K562 (cell line): ENCODE measurements at places on chromosomes 5 and 9. TPM values are rescaled to one million over a fixed set of nuclear protein-coding genes. Genes with fewer than 3 reads are reported as not detected.
A peak's percentile ranks its signal among the peaks of the same experiment; 100 is the strongest.

The OR1J2 gene
- total RNA-seq: not detected in 2 replicates

The APBA1 gene
- total RNA-seq: 0.02 TPM in 1 of 2 replicates, not detected in the other

The FAM221B gene
- total RNA-seq: not detected in 2 replicates

The PTPN3 gene
- 0.02 and 0.20 TPM in 2 replicates for total RNA-seq

The SPINK7 gene
- total RNA-seq: not detected in 2 replicates

The PPP2R2B gene
- not detected in 2 replicates for total RNA-seq

The SLC34A3 gene
- total RNA-seq: not detected in 2 replicates

The IFT74 gene
- total RNA-seq: 8.5 and 9.3 TPM in 2 replicates

The CCL21 gene
- 0.34 TPM in 1 of 2 replicates, not detected in the other for total RNA-seq

DNA sequence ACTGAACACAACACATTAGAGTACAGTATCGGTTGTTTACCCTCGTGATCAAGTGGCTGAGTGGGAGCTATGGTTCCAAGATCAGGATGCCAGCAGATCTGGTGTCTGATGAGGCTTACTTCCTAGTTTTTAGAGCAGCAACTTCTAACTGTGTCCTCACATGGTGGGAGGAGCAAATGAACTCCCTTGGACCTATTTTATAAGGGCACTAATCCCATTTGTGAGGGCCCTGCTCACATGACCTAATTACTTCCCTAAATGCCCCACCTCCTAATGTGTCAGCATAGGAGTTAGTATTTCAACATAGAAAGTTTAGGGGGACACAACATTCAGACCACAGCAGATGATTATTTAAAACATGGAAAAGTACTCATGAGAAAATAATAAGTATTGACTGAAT, 111.8 kb downstream of the GCNT1 start:
- no peak overlapping the region for H3K4me3 ChIP-seq
- H3K27me3 ChIP-seq: peaks cover 12% of the 10 kb centered on the region
- H3K36me3 ChIP-seq: no peaks in the 10 kb centered on the region
- H3K4me1 ChIP-seq: peaks cover 4% of the 10 kb centered on the region
- no peak overlapping the region for H3K27ac ChIP-seq

DNA sequence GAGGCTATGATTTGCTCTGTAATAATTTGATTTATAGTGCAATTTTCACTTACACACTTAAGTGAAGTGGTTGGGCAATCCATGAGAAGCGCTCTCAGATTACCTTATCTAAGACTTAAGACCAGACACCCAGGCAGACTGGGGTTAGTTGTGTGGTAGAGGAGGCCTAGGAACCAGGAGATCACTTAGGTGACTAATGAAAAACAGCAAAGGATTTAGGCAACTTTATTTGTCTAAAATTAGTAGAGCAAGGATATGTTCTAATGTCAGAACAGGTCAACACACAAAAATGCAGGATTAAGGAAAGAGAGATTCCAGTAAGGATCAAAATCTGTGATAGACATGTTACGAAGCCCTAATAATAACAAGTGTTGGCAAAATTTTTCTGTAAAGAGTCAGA, 913.8 kb downstream of the TLE1 start:
- no peak overlapping the region for H3K27ac ChIP-seq
- H3K36me3 ChIP-seq: no peaks in the 10 kb centered on the region
- no peaks in the 10 kb centered on the region for H3K4me1 ChIP-seq
- H3K4me3 ChIP-seq: no peak overlapping the region
- H3K27me3 ChIP-seq: no peaks in the 10 kb centered on the region

GRCh38 chr5:159478950-159479349, 148.7 kb upstream of the IL12B start:
- H3K27me3 ChIP-seq: no peaks in the 10 kb centered on the region
- no peak overlapping the region for H3K4me3 ChIP-seq

DNA sequence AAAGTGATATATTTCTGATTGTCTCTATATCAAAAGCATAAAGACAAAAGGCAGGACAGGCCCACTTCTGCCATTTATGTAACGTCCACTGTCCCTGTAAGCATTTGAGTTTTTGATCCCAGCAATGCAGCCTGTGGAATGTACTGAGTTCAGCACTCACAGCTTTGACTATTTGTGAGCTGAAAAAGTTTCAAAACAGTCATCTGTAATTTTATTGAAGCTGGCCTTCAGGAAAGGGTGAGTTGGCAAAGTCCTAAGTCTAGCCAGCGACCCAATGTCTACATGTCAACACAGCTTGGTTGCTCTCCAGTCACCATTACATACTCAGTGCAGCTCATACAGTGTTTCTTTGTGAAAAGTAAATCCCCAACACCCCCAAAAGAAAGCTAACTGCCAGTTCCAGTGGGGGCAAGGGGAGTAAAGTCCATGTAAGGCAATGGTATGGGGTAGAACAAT, 9.7 kb downstream of the LIFR start:
- no peaks in the 10 kb centered on the region for H3K27me3 ChIP-seq
- H3K36me3 ChIP-seq: no peaks in the 10 kb centered on the region
- DNase-seq: no peak
- no peak overlapping the region for H3K4me3 ChIP-seq
- H3K27ac ChIP-seq: no peak overlapping the region

GRCh38 chr9:112404508-112404932, 24.6 kb downstream of the HSDL2 start:
- H3K4me1 ChIP-seq: no peaks in the 10 kb centered on the region
- H3K36me3 ChIP-seq: peaks cover 26% of the 10 kb centered on the region
- no peak for DNase-seq
- no peak overlapping the region for H3K27ac ChIP-seq

DNA sequence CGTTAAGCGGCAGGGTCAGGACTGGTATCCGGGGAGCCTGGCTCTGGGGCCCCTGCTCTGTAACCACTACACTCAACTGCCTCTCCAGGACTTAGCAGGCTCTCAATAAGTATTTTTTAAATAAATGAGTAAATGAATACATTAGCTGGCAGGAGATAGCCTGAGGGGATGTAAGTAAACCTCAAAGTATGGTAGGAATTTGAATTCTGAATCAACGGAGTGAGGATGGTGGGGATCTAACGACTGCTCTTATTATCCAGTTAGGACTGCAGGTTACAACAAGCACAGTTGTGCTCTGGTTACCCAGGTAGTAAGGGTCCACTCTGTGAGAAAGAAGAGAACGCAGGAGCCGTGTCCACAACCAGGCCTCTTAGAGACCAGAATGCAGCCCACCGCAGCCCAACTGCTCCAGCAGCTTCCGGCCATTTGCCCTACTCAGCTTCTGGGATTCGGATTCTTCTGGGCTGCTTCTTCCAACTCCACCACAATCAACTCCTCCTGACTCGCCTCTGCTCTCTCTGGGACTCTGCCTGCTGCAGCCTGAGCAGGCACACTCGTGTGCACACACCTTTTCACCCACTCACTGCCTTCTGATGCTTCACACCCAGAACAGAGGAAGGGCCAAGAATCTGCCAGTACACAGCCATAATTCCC, 52.6 kb downstream of the MED27 start:
- H3K27me3 ChIP-seq: no peaks in the 10 kb centered on the region
- peaks cover 3% of the 10 kb centered on the region for H3K4me1 ChIP-seq
- no peak overlapping the region for H3K27ac ChIP-seq
- no peak overlapping the region for H3K4me3 ChIP-seq

GRCh38 chr9:33225319-33226147, 14.4 kb upstream of the SPINK4 start:
- peaks cover 4% of the 10 kb centered on the region; the same call in 2 of the 3 replicates for H3K4me1 ChIP-seq
- H3K36me3 ChIP-seq: no peaks in the 10 kb centered on the region
- no peaks in the 10 kb centered on the region for H3K27me3 ChIP-seq
- no peak overlapping the region for H3K4me3 ChIP-seq

GRCh38 chr9:134829356-134829937, 51.2 kb upstream of the FCN2 start:
- no peak overlapping the region for H3K4me3 ChIP-seq
- no peaks in the 10 kb centered on the region for H3K36me3 ChIP-seq
- no peak overlapping the region for H3K27ac ChIP-seq
- no peak for DNase-seq
- H3K4me1 ChIP-seq: no peaks in the 10 kb centered on the region; the same call in 1 of the 2 replicates

- H3K27ac ChIP-seq: no peak overlapping the region
- H3K27me3 ChIP-seq: no peaks in the 10 kb centered on the region
- no peaks in the 10 kb centered on the region for H3K36me3 ChIP-seq
- DNase-seq: no peak
- no peaks in the 10 kb centered on the region for H3K4me1 ChIP-seq
Measured at GRCh38 chr5:85500869-85501268, 1116.2 kb upstream of the EDIL3 start.

DNA sequence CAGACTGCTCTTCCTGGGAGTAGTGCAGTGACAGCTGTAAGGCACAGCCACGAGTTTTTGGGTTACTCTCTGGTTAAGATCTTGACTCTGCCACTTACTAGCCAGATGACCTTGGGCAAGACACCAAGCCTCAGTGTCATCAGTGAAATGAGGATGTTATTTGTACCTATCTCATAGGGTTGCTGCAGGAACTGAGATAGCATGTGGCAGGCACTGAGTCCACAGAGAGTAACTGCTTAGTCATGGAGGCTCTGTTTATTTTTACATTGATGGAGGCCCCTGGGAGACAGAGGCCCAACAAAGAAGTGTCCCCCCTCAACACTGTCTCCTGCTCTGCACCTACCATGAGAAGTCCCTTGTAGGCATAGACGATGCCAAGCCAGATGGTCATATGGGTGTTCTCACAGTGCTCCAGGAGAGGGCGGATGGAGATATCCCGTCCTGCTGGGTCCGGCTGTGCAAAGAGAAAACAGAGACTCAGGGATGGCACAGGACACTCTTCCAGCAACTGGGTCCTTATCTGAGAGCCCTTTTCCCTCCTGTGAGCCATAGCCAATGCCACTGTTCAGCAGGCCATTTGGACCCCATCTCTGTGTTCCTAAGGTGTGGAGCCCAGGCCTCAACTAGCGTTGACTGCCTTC, 55.4 kb upstream of the TBC1D2 start:
- H3K4me1 ChIP-seq: peaks cover 62% of the 10 kb centered on the region
- H3K27me3 ChIP-seq: no peaks in the 10 kb centered on the region
- peak overlapping the region; percentile 80 for H3K27ac ChIP-seq
- no peaks in the 10 kb centered on the region for H3K36me3 ChIP-seq
- peak; percentile 66 for DNase-seq
- no peak overlapping the region for H3K4me3 ChIP-seq

- no peaks in the 10 kb centered on the region for H3K36me3 ChIP-seq
- no peak overlapping the region for H3K27ac ChIP-seq
- no peak overlapping the region for H3K4me3 ChIP-seq
- peaks cover 13% of the 10 kb centered on the region; the same call in 2 of the 3 replicates for H3K4me1 ChIP-seq
- H3K27me3 ChIP-seq: peaks cover 49% of the 10 kb centered on the region
Measured at GRCh38 chr5:73298251-73298771, 125.3 kb downstream of the TMEM174 start.

DNA sequence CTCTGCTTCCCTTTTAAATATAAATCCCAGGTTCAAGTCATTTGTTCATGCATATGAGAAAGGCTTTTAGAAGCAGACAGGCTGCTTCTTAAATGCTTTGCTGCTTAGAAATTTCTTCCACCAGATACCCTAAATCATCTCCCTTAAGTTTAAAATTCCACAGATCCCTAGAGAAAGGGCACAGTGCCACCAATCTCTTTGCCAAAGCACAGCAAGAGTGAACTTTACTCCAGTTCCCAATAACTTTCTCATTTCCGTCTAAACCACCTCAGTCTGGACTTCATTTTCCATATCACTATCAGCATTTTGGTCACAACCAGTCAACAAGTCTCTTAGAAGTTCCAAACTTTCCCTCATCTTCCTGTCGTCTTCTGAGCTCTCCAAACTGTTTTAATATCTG, 679.8 kb upstream of the FTMT start:
- no peaks in the 10 kb centered on the region for H3K36me3 ChIP-seq
- no peak overlapping the region for H3K27ac ChIP-seq
- no peaks in the 10 kb centered on the region for H3K27me3 ChIP-seq

GRCh38 chr5:154654486-154655371, 100.4 kb upstream of the LARP1 start:
- no peaks in the 10 kb centered on the region for H3K27me3 ChIP-seq
- H3K27ac ChIP-seq: peak overlapping the region; percentile 60
- H3K4me1 ChIP-seq: peaks cover 25% of the 10 kb centered on the region
- H3K36me3 ChIP-seq: no peaks in the 10 kb centered on the region

GRCh38 chr9:137045294-137046087, 486 bp downstream of the NPDC1 start:
- DNase-seq: no peak
- H3K4me3 ChIP-seq: no peak overlapping the region
- H3K27me3 ChIP-seq: peaks cover 45% of the 10 kb centered on the region
- H3K27ac ChIP-seq: no peak overlapping the region
- H3K4me1 ChIP-seq: peaks cover 2% of the 10 kb centered on the region; the same call in 2 of the 3 replicates

- no peaks in the 10 kb centered on the region; the same call in 2 of the 3 replicates for H3K36me3 ChIP-seq
- H3K27ac ChIP-seq: no peak overlapping the region
- no peaks in the 10 kb centered on the region for H3K27me3 ChIP-seq
- no peak overlapping the region for H3K4me3 ChIP-seq
- no peak for DNase-seq
- H3K4me1 ChIP-seq: peaks cover 3% of the 10 kb centered on the region; the same call in 1 of the 3 replicates
Measured at GRCh38 chr9:132008855-132009812, 70.5 kb downstream of the MED27 start.

DNA sequence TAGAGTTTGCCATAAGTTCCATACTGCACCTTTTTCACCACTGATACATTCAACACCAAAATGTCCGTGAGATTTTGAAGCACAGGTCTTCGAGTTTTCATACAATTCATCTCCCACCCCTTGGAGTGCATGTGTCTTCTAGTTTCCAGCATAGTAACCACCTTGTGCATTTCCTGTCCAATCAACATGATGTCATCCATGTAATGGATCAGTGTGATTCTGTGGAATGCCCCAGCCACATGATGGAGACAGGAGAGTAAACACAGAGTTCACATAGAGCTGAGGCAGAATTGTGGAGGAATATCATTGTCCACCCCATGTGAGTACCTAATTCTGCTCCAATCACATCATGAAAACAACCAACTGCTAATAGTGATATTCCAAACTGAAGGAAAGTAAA, 441.5 kb upstream of the CDH6 start:
- H3K4me1 ChIP-seq: no peaks in the 10 kb centered on the region
- no peak for DNase-seq
- no peaks in the 10 kb centered on the region for H3K36me3 ChIP-seq
- no peaks in the 10 kb centered on the region for H3K27me3 ChIP-seq
- H3K4me3 ChIP-seq: no peak overlapping the region
- H3K27ac ChIP-seq: no peak overlapping the region

DNA sequence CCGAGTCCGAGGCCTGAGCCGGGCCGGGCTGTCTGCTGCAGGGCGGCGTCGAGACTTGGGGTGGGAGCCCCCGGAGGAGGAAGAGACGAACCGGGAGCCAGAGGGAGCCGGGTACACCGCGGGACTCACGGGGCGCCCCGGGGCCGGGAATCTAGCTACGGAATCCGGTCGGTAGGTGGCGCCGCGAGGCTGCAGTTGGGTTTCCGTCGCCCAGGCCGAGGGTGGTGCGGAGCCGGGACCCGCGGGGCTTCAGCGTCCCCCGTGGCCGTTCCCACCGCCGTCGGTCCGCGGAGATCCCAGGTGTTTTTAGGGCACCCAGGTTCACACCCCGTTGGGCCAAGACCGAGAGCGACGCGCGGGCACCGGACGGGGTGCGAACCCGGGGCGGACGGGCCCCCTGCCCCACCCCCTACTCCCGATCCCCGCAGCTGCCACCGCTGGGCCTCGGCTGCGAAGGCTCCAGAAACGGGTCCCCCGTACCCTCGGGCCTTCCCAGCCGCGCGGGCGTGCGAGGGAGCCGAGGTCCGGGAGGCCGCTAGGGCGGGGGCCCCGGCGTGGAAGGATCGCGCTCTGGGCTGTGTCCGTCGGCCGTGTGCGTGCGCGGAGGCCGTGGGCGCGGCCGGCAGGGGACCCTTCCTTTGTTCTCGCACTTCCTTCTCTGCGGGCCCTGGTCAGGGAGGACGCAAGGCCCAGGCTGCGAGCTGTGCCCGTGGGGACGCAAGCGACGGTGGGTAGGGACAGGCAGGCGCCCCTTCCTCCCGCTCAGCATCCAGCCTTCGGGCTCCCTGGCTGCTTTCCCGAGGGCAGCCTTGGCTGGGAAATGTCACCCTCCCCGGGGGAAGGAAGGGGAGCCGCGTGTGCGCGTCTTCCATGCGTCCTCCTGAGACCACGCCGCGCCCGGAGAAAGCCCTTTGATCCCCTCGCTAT, 146.6 kb downstream of the GAPVD1 start:
- H3K27ac ChIP-seq: peak overlapping the region; percentile 25; the same call in 1 of the 3 replicates
- H3K36me3 ChIP-seq: no peaks in the 10 kb centered on the region
- H3K27me3 ChIP-seq: no peaks in the 10 kb centered on the region; the same call in 2 of the 3 replicates
- H3K4me3 ChIP-seq: peak overlapping the region; percentile 52
